Fibroblast of lung (primary cell): ENCODE measurements at places on chromosomes 16 and 17.

DNA sequence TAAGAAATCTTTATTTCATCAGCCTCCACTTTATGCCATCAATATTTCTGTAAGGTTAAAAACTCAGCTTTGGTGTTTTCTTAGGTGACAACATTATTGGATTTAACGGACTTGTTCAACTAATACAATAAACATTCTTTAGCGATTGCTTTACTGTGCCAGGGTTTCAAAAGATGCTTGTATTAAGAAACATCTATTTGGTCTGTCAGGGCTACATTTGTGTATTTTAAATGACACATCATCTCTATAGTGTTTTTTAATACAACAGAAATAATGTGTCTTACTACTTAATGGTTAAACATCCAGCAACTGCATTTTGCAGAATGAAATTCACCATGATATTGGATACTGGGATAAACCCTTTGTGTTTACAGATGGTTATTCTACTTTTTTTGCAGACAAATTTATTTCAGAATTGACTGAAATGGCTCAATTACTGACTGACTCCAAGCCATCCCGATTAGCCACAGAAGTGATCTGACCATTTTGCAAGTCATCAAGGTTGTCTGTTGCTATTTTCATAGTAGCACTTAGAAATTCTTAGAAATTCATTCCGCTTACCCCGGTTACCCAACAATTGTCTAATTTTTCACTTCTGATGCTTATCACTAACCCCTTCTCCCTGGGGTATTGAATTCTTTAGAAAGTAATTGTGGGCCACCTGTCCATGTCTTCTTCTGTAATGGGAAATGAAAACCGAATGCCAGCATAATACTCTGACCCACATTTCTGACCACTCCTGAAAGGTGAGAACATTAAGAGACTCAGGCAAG, 63.7 kb downstream of the HS3ST3A1 start:
- DNase-seq: no peak

DNA sequence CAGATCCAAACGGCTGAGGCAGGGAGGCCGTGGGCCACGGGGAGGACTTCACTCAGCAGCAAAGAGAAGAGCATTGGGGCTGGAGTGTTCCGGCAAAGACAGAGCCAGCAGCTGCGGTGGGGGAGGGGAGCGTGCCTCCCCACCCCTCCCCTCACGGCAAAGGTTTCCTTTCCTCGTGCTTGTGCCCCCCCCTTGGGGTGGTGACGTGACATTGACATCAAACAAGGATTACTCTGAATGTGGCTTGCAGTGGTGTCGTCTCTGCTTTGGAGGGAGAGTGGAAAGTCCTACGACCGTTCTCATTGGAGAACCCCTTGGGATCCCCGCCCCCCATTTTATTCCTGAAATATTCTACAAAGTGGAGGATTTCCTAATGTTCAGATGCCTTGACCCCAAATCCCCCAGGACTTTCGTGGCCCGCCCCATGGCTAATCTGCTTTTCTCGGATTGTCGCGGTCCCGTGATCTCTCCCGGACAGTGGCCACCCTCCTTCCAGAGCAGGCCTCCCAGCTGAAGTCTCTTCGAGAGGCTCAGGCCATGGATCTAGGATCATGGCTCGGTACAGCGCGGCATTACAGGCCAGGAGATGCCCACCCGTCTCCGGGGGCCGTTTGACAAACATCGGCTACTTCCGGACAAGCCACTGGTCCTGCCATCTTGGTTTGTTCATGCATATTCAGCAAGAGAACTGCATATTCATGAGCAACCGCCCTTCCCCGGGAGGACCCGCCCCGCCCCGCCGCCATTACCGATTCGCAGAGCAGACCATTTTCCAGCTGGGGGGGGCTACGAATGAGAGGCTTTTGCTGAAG, 705 bp upstream of the POLR2A start:
- DNase-seq: peak; percentile 97

DNA sequence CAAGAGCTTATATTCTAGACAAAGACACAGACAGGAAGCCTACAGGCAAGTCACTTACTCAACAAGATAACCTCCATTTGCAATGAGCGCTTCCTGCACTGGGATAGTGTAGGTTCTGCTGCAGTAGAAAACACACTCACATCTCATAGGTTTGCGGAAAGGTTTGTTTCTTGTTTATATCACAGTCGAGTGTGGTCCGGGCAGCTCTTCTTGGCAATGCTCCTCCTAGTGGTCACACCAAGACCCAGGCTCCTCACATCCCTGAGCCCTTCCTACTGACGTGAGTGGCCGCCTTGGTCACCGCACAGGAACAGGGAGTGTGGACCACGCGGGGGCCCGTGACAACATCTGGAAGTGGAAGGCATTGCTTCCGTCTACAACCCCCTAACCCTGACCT, 48.0 kb upstream of the RBFOX3 start:
- DNase-seq: peak; percentile 5

GRCh38 chr17:64327201-64327930, 63.3 kb downstream of the PECAM1 start:
- peak; percentile 60 for DNase-seq

GRCh38 chr16:63618896-63619485, 1502.9 kb downstream of the CDH11 start:
- no peak for DNase-seq

DNA sequence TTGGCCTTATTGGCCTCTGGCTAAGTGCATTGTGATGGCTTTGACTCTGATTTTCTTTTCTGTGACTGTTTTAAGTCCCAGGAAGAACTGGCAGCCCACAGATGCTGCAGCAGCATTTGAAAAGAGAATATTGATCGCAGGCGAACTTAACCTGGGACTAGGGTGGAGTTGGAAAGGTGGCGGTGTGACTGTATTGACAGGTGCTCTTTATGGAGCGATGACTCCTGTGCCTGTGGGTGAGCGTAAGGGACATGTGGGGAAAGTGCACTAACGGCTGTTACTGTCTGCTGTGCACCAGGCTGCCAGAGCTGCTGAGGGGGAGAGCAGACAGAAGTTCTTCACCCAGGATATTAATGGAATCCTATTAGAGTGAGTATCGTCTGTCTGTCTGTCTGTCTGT, 21.3 kb downstream of the UBN1 start:
- no peak for DNase-seq

GRCh38 chr17:39115135-39115534, 36.3 kb downstream of the PLXDC1 start:
- no peak for DNase-seq

DNA sequence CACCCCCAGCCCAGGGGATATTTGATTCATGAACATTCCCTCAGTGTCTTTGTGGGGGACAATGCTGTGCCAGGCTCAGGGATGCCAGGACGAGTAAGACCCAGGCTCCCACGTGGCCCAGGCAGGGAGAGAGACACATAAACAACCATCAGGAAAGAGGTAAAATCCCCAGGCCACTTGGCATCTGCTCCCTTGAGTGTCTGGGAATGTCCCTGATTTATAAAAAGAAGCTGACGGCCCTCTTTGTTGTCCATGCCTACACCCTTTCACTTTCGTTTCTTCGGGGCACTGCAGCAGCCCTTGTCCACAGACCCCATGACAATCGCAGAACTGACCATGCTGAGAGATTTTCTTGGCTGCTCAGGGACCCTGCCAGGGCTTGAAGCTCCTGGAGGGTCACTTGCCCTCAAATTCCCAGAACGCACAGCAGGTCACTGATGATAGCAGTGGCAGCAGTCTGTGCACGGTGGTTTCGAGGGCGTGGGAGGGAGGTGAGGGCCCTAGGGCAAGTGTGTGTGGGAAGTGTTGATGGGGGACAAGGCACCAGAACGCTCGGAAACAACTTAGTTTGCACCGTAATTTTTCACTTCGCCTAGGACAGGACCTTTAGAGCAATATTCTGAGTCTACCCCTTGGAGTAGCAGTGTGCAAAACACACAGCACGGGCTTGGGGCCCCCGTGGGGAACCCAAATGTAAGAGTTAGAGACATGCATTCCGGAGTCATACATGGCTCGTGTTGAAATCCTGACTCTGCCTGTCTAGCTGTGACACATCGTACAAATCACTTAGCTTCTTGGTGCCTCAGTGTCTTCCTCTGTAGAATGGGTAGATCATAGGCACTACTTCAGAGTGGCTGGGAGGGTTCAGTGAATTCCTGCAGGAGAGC, 4.7 kb downstream of the NOD2 start:
- peak; percentile 36 for DNase-seq

- no peak for DNase-seq
These were observed 30.9 kb downstream of the IL4R start for GRCh38 chr16:27344721-27345120.

- no peak for DNase-seq
These were observed 7.8 kb downstream of the BAHCC1 start for GRCh38 chr17:81402981-81403467.
